ENCODE measurements at places on chromosomes 11 and 22.

DNA sequence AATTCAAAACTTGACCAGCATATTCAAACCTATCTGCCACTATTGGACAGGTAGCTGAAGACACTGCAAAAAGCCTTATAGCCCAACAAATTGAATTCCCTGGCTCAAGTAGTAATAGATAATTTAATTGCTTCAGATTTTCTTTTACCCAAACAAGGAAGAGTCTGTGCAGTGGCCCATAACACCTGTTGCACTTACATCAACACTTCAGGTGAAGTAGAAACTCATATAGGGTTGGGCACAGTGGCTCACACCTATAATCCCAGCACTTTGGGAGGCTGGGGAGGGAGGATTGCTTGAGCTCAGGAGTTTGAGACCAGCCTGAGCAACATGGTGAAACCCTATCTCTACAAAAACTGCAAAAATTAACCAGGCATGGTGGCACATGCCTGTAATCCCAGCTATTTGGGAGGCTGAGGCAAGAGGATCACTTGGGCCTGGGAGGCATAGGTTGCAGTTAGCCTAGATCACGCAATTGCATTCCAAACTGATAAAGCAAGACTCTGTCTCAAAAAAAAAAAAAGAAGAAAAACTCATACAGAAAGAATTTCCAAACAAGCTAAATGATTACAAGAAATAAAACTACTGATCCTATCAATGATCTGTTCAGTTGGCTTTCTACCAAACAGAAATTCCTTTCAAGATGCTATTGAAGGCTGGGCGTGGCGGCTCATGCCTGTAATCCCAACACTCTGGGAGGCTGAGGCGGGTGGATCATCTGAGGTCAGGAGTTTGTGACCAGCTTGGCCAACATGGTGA lies 9.5 kb downstream of the FOLR3 start:
- DNase-seq: no peak

DNA sequence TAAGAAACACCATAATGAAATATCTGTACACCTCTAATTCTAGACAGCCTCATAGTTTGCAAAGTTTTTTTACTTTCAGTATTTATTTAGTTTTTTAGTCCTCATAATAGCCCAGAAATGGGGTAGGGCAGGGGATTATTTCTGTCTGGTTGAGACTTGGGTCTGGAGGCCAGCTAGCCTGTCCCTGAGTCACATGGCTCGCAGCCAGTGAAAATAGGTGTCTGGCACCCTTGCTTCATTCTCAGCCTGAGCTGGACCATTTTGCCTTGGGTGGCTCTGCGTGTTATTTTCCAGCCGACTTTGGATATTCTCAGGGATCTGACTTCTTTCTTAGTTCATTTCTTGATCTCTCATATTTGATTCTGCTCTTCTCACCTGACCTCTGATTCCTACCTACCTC lies 123.9 kb upstream of the NARS2 start:
- no peak for DNase-seq

DNA sequence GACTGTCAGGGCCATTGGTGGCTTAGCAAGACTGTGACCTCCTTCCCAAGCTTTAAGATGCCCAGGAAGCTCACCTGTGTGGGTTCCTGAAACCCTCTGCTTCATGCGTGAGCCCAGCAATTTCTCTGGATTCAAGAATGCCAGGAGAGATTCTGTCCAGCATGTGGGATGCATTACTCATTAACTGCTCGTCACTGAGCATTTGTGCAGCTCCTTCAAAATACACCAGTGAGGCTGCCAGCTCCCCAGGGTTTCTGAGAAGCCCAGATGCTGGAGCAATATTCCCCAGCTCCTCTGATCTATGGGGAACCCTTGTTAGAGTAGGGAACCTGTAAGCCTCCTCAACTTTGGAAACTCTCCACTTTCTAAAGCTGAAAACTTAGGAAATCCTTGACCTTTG lies 126.5 kb downstream of the CHST1 start:
- no peak for DNase-seq

DNA sequence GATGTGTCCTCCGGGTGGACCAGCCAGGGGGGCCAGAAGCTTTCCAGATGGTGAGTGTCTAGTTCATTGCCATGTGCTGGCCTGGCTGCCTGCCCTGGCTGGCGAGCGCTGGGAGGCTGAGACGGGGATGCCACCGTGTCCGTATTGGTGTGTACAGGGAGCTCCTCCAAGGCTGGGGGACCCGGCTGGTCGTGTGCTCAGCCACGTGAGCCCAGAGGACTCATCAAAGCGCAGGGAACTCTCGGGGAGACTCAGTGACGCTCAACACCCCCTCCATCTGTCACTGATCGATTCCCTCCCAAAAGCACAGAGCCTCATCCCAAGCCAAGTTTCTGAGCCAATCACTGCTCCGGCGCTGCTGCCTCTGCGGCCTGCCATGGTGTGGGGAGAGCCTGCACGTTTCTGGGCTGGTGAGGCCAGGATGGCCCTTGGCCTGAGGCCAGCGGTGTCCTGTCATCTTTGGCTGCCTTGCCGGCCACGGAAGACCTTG lies 423.7 kb downstream of the SHANK2 start:
- DNase-seq: no peak

- no peak for DNase-seq
These were observed 38.7 kb downstream of the RTN3 start for GRCh38 chr11:63719987-63720386.

DNA sequence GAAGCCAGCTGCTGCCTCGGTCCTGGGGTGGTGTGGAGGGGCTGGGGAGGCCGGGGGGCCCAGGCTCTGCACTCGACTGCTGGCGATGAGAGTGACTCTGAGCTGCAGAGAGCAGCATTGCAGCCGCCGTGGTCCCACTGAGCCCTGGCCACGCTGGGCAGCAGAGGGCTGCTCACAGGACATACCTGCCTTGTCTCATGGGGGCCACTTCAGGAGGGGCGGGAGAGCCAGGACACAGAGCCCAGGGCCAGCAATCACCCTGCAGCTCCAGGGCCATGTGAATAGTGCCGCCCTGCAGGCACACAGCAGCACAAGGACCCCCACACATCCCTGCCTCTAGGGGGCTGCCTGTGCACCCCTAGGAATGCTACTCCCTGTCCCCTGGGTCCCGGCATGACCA lies 147.0 kb downstream of the CRYBB2 start:
- no peak for DNase-seq

DNA sequence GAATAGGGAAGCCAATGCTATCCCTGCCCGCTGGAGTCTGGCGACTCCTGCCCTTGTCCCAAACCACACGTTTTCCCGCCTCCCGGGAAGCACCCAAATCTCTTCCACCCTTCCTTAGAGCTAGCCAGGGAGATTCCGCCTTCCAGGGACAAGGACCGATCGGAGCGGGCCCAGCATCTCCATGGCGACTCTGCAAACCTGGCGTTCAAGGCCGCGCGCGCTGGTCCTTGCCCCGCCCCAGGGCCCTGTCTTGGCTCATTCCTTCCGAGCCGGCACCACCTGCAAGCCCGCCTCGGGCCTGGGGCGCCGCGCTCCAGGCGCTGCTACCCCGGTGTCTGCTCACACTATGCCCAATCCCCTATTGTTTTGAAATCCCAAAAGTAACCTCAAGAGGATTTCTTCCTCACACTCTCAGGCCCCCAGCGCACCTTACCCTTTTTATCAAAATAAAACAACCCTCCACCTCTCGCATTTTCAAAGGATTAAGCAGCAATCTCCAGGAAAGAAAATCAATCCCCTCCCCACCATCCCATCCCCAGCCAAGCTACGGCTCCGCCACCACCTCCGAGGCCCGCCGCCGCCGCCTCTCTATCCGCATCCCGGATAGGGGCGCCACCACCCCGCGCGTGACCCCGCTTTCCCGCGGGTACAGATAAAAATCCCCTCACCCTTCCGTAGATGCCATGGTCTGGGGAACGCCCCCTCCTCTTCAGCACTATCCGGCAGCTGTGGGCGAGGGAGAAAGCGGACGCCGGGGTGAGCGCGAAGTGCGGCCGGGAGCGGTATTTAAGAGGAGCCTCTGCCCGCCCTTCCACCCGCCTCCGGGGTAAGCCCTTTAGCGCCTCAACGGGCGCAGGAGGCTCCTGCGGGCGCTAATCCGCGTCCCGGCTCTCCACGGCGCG lies 825 bp downstream of the SLC1A2 start:
- DNase-seq: no peak

GRCh38 chr11:108203075-108203474 lies 19.4 kb downstream of the NPAT start:
- DNase-seq: no peak

DNA sequence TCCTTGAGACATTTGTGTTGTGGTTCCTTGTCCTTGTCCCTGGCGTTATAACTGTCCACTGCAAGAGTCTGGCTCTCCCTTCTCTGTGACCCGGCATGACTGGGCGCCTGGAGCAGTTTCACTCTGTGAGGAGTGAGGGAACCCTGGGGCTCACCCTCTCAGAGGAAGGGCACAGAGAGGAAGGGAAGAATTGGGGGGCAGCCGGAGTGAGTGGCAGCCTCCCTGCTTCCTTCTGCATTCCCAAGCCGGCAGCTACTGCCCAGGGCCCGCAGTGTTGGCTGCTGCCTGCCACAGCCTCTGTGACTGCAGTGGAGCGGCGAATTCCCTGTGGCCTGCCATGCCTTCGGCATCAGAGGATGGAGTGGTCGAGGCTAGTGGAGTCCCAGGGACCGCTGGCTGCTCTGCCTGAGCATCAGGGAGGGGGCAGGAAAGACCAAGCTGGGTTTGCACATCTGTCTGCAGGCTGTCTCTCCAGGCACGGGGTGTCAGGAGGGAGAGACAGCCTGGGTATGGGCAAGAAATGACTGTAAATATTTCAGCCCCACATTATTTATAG lies 23.0 kb downstream of the MYBPC3 start:
- no peak for DNase-seq

DNA sequence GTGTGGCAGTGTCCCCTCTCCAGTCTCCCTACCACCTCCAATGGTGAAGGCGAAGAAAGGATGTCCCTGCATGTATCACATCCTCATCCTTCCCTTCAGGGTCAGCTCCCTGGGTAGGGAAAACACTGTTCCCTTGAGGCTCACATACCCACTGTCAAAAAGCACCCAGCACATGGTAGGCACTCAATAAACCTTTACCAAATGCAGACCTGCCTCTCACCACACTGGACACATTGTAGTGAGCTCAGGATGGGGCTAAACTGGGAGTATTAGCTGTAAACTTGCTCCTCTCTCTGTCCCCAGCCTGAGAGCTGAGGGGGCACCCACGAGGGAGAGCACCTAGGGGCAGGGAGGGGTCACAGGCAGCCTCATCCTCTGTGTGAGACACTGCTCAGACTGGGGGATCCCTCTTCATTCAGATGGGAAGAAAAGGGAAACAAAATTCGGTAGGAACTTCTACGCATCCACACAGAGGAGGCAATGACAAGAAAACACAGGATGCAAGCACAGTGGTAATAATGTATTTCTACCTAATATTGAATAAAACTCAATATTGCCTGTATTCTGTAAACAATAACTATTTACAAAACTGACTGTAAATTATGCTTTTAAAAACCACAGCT lies 101.6 kb upstream of the TOP3B start:
- DNase-seq: no peak

DNA sequence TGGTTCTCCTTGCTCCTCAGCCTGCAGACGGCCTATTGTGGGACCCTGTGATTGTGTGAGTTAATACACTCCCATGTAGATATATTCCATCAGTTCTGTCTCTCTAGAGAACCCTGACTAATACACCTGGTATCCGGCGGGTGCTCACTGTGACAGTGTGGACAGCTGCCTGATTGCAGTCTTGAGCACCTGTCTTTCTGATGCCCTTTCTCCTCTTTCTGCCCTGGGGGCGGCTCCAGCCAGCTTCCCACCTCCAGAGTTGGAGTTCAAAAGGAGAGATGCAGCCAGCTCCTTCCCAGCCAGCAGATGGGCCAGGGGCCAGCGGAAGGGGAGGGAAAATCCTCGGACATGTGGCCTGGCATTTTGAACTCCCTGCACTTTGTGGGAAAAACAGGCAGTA lies 15.0 kb downstream of the SMIM38 start:
- no peak for DNase-seq

DNA sequence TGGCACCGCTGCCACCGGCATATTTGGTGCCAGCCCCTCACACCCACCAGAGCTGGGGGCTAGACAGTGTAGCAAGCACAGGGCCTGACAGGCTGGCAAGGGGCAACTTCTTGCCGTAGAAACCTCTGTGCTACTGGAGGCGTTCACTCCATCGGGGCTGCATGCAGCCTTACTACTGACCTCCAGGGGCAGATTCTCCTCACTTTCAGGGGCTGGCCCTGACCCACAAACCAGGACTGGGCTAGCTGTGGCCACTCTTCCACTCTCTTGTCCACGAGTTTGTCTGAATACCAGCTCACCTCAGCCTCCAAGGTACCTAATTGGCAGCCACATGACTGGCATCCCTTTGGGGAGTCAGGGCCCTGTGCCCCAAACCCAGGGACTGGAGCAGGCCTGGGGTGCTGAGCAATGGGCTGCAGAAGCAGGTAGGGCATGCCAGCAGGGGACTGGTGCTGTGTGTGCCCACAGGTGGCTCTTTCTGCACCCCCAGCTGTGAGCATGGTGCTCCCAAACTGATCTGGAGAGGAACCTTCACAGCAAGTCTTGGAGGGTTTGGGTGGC lies 2.1 kb upstream of the LMO1 start:
- no peak for DNase-seq

DNA sequence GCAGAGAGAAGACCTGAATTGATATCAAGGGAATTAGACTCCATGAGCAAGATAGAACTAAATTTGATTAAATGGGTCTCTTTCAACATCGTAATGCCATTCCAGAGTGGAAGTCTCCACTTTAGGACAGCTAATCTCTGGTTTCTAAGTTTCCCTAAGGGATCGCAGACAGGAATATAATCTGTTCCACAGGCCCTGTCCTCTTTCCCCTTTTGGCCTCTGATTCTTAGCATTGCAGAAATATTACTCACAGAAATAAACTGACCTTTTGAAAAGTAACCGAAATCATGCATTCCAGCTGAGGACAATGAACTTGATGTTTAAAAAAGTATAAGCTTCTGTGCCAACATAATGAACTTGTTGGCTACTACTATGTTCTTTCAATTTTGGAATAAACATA lies 227.8 kb downstream of the ETS1 start:
- no peak for DNase-seq

DNA sequence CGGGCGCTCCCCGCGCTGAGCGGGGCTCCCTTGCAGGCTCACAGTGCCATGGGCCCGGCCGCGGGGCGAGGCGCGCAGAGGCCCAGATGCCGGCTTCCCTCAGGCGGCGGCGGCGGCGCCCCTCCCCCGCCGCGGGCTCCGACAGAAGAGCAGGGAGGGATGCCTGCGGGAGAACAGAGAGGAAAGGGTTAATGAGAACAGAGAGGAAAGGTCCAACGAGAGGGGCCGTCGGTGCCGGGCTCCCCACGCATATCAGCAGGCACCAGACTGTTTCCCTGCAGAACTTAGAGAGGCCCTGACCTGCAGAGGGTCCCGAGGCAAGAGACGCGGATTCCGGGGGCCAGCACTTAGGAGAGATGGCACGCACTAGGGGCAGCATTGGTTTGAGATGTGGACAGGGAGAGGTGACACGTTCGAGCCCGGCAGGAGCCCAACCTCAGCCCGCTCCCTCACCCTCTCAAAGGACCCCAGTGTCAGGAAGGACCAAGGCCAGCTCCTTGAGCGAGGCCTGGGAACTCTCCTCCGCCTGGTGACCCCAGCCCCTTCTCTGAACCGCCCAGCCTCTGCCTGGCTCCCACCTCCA lies 9.1 kb downstream of the NRXN2 start:
- DNase-seq: no peak

- DNase-seq: no peak
These were observed 261.4 kb downstream of the TBC1D22A start for GRCh38 chr22:47023871-47024270.

All from forelimb muscle (tissue), 1 donor.